Activated CD8-positive, alpha-beta memory T cell treated with anti-CD3 and anti-CD28 coated beads for 1 hour (primary cell): ENCODE measurements at places on chromosomes 3 and 15.

DNA sequence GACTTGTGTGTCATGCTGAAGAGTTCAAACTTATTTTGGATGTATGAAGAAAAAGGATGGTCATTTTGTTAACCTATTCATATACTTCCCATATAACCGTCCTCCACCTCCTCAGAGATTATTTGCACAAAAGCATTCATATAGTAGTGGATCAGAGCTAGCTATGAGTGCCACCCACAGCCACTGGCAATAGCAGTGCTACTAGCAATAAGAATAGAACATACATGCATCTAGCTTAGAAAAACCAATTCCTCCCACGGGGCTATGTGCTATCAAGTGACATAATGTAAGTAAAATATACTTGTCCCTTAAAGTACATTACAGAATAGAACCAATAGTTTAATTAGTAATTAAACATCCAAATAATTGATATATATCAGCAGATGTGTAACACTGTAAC lies 10.3 kb upstream of the ZBED2 start:
- DNase-seq = no peak

DNA sequence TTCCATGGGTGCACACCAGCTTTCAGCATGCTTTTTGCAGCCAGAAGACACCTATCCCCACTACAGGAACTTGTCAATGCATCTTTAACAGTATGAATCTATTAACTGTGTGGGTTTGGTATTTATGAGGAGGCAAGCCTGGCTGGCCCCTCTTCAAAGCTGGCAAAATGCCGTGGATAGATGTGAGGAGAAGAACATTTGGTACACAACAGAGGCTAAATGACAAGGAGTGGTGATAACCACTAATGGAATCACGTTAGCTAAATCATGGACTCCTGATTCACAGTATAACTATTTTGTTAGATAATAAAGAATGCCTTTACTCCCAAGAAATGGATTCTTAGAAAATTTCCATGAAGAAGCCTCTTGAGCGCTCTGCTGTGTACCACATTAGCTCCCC lies 187.2 kb downstream of the CLSTN2 start:
- DNase-seq = no peak

DNA sequence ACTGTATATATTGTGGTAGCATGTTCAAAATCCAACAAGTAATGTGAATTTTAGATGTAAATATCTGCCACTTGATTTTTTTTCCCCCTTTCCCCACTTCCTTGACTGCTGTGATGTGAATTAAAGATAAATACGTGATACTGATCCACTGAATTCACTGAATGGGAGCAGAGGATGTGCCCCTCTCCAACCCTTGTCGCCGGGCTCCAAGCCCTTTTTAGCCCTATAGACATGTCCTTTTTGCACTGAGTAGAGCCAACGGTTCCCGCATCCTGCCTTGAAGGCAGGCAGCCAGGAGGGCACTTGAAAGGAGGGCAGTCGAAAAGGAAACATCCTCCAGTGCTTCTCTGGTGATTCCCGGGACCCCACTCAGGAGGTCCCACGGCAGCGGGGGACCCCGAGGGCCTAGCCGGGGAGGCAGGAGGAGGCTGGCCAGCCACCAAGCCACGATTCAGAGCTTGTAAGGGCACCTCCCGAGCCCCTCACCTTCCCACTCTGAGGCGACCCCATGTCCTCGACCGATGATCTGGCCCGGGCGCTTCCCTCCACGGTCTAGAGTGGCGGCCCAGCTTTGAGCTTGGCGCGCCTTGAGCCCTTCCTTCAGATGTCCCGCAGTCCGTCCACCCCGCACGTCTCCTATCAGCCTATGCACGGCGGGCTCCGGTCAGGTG lies 901 bp upstream of the MANF start:
- DNase-seq = no peak

DNA sequence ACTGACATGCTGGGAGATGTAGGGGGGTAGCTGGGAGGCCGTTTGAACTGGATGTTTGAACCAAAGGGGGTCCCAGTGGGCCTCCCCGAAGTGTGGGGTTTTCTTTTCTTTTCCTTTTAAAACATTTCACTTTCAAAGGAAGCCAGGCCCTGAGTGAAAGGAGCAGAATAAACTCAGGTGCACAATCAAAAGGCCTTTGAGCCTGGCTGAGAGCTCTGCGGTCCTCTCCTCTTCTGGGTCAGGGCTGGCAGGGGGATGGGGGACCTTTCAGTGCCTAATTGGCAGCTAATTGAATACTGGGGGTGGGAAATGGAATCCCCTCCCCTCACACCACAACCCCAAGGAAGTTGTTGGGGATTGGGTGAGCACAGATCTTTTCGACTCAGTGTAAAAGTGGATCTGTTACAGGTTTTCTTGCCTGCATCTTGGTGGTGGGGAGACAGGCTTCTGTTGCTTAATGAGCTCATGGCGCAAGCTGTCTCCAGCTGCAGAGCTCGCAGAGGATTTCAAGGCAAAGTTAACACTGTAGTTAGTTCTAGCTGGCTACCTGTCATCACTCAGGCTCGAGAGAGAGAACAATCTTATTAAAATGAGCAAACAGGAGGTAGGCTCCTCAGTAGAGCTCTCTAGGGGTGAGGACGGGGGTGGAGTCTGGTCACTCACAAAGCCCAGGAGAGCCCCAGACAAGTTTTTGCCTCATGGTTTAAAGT lies 132.6 kb downstream of the RAB11A start:
- DNase-seq = no peak

- DNase-seq = no peak
Observed at GRCh38 chr3:126926684-126927400, 56.1 kb upstream of the PLXNA1 start.

DNA sequence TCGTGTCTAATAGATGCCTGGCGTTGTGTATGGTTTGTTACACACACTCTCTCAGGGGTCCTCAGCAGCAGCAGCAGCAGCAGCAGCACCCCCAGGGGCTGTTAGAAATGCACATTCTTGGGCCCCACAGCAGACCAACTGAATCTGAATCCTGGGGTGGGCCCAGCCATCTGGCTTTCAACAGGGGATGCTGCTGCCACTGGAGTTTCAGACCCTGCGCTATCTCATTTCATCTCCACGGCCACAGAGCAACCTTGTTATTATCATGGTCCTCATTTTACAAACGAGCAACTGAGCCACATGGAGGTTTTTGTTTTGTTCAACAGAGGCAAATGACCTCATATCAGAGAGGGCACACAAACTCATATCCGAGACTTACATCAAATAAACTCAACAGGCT lies 47.7 kb downstream of the MGLL start:
- no peak for DNase-seq

DNA sequence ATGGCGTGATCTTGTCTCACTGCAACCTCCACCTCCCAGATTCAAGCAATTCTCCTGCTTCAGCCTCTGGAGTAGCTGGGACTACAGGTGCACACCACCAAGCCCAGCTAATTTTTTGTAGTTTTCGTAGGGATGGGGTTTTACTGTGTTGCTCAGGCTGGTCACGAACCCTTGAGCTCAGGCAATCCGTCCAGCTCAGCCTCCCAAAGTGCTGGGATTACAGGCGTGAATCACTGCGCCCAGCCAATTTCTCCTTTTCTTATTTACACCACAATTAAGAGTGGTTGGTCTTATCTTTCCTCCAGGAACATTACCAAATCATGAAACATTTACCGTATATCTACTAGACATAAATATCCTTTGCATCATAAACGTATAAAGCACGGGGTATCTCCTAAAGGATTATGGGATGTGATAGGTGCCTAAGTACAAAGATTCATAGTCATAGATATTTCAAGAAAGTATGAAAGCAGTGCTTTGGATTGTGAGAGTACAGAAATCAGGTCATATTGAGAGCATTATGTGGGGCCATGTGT lies 194.5 kb downstream of the RBMS3 start:
- DNase-seq = no peak
